ENCODE measurements at places on chromosomes 5 and 9.

- DNase-seq = no peak
Observed at GRCh38 chr5:55668356-55668755, 43.8 kb downstream of the SLC38A9 start.

- no peak for DNase-seq
Observed at GRCh38 chr5:139742173-139742903, 53.3 kb upstream of the PSD2 start.

GRCh38 chr9:104386013-104386412 is 118.0 kb upstream of the OR13F1 start:
- DNase-seq = no peak

GRCh38 chr9:129284607-129285291 is 106.7 kb upstream of the IER5L start:
- DNase-seq = no peak

GRCh38 chr5:98193921-98194760 is 579.3 kb upstream of the RGMB start:
- no peak for DNase-seq

DNA sequence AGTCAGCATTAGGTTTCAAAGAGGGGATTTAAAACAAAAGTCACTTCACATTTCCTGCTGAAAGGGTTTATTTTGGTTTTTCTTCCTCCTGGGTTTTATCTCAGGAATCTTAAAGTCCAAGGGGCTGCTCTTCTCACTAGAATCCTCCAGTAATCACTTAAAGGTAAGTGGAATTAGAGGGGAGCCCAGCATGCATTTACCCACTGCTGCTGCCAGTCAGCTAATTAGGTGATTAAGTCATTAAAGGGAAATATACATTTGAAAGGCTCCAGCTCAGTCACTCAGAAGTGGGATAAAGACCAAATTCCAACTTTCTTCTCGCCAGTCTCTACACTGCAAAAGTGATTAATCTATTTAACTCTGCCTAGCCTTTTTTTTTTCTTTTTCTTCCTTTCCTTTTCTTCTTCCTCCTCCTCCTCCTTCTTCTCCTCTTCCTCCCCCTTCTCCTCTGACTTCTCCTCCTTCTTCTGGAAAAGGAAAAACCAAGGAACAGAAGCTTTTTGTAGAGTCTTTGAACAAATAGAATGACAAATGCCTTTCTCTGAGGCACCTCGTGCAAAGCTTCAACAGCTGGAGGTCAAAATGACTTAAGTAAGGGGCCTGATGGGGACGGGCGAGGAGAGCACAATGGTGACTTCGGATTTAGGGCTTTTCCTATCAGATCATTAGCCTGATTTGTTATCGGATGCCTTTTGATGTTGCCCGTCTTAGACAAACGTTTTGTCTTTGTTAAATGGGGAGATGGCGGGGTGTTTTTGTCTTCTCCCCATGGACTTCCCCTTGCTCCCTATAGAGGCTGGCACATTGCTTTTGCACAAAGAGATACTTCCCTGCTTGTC is 617.6 kb downstream of the IRX1 start:
- no peak for DNase-seq

- no peak for DNase-seq
Observed at GRCh38 chr9:86868616-86869015, 78.7 kb downstream of the GAS1 start.

DNA sequence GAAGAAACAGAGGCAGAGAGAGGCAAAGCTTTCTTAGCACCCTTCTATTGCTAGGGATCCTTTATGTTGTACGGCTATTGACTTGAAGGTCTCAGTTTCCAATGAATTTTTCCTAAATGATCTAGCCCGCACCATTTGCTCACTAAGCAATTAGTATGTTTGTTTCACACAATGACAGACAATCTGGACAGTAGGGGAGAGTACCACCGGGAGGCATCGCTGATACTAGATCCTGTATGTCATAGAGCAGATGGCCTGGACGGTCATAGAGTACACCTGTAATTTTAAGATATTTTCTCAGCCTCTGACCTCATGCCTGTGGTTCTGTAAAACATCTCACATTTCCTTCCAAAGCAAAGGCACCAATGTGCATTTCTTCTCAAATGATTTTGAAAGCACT is 194.3 kb downstream of the TLE4 start:
- DNase-seq = no peak

GRCh38 chr9:129036241-129036922 is at the start of gene MIGA2:
TSS of gene MIGA2 (plus strand) at chr9:129036626. CDS start at chr9:129040595, 3,969 bp downstream.
- DNase-seq = peak; percentile 87

DNA sequence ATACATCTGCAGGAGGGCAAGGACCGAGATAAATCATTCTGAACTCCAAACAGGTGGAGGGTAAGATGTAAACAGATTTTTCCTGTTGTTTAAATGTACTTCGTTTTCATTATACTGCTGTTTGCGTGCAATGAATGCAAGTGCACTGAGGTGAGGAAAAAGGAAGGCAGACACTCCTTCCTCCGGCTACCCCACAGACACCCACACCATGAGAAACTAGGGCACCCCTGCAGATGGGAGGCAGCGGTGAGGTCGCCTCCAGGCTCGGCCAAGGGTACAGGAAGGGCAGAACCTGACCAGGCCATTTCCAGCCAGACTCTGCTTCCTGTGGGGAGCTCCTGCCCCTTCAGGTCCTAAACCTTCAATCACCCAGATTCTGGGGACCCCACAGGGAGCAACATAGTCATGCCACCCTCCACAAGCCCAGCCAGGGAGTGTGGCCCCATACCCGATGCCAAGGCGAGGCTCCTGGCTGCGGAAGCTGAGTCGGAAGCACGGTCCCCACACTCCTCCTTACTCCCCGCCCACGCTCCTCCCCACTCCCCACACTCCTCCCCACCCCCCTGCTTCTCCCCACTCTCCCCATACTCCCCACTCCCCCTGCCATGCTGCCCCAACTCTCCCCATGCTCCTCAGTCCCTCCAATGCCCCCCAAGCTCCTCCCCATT is 37.1 kb downstream of the VAV2 start:
- no peak for DNase-seq

GRCh38 chr5:111389390-111390082 is 122.8 kb downstream of the STARD4 start:
- DNase-seq = no peak

DNA sequence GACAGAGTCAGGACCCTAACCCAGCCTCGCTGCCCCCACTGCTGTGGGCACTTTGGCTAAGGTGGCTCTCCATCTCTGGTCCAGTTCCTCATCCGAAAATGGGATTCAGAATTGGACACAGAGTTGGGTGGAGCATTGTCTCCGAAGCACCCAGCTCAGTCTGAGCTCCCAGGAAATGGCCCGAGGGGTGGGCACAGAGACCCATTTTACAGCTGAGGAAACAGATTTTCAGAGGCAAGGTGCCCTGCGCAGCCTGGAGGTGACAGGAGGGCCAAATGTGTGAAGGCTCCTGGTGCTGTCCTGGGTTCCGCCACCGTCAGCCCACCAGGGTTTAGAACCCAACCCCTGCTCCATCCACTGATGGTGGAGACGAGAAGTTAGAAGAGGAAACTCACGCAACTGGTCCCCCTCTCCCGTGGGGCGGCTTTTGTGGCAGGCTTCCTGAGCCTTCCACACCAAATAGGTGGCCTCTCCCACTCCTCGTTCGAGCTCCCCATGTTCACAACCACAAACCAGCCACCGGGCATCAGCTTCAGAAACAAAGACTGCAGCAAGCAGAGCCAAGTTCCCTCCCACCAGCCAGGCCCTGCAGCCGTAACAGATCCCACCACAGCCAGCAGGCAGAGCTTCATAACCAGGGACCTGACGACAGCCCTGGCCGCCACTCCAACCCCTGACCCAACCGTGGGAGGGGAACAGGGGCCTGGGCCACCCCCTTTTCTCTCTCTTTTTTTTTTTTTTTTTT is 90.9 kb upstream of the LMX1B start:
- no peak for DNase-seq

- no peak for DNase-seq
Observed at GRCh38 chr5:72788866-72789505, 27.5 kb upstream of the TNPO1 start.

DNA sequence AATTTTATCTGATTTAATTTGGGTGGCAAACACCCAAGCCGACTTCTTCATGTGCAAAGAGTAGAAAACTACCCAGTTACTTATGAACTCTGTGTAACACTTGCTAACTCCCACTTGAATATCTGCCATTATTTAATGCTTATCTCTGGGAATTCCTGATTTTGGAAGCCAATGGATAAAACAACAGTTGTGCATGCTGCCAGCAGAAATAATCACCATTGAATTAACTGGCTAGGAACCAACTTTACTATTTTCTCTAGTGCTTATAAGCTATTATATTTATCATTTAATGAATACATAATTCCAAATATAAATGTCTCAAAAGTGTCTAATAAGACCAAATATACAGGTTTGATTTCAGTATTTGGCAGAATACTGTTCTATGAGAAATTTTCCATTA is 85.7 kb downstream of the IZUMO3 start:
- DNase-seq = no peak

DNA sequence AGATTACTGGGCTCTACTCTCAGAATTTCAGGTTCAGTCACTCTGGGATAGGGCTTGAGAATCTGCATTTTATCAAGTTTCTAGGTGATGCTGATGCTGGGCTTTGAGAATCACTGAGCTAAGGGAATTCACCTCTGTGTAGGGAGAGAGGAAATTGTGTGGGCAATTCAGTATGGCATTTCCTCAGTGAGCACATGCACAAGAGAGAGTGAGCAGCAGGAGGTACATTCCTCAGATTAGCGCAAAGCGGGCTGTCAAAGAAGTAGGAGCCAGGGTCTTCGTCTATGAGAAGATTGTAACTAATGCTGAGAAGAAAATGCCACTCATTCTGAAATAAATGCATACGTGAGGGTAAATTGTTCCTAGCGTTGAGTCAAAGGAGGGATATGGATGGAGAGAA is 175.9 kb downstream of the KIF4B start:
- no peak for DNase-seq

- no peak for DNase-seq
Observed at GRCh38 chr5:128014578-128014977, 69.0 kb upstream of the SLC12A2 start.

GRCh38 chr9:86893811-86894490 is 53.4 kb downstream of the GAS1 start:
- DNase-seq = no peak

DNA sequence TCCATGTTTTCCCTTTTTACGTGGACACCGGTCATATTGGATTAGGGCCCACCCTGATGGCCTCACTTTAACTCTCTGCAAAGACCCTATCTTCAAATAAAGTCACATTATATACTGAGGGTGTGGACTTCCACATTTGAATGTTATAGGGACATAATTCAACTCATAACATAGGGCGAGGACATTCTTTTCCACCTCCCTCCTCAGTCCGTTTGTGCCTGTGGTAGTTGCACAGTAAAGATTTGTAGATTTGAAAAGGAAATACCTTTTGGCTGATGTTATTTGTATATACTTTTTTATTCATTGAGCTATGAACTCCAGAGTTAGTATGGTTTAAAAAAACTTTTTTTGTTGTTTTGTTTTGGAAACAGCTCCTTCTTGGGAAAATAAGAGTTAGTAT is 51.0 kb upstream of the DHFR start:
- DNase-seq = no peak

- no peak for DNase-seq
Observed at GRCh38 chr9:118108971-118109370, 404.8 kb downstream of the TLR4 start.

DNA sequence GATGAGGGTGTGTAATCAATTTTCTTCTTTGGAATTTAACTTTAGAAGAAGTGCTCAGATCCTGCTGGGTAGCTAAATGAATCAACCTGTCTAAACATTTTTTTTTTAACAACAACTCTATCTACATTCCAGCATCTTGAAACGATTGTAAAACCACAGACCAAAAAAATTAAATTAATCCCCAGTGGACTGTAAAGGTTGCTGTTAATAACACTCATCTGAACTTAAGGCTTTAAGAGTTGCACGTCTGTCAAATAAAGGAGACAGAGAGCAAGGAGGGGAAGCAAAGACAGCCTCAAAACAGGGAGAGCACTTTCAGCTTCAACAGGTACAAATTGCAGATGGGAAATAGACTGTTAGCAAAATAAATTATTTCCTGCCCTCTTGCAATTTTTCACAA is 548.5 kb downstream of the DTWD2 start:
- DNase-seq = no peak

DNA sequence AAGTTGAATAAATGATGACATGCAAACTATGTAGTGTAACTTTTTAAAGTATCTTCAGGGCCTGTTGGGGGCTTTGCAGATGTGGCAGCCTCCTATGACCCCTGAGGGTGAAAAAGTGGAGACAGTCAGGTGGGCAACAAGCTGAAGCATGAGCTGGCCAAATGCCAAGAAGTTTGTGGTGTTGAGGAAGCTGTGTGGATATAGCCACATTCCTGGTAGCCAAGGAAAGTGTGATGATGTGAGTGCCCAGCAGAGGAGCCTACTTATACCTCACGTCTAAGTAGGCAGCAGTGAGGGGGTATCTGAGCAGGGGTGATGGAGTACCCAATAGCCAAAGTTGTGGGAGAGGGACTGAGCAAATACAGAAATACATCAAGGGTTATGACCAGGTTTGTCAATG is 621.2 kb upstream of the CDH6 start:
- no peak for DNase-seq

GRCh38 chr5:28666110-28666509 is 1627.7 kb upstream of the CDH9 start:
- no peak for DNase-seq

DNA sequence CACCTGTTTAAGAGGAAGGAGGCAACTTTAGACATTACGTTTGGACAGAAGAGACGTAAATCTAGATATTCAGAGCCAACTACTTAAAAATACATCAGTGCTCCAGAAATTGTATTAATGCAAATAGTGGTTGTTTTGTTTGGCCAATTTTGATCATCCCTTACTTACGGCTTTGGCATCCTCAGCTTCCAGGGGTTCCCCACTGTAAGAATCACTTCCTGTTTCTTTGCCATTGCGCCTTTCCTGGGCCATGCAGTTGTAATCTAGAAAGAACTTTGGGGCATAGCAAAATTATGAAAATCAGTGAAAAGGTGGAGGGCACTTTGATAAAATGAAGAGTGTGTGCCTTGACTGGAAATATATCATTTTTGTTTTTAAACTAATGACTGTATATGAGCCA is 537.2 kb upstream of the TLE4 start:
- no peak for DNase-seq

DNA sequence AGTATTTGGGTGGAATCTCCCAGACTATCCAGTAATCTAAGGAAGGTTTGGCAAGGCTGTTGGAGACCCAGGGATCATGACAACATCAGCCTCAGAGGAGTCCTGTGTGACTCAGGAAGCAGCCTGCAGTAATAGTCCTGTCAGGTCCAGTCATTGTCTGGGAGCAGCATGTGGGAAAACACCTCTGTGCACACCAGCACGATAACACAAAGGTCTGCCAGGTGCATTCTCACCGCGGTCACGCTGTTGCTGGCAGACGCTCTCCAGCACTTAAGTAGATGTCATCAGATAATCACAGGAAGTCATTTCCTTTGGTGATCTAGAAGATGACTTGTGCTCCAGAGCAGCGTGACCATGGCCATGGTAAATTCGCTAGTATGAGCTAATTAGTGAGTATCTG is 99.2 kb upstream of the IQGAP2 start:
- no peak for DNase-seq

GRCh38 chr9:28648723-28649122 is 1075.4 kb upstream of the C9orf72 start:
- DNase-seq = no peak

DNA sequence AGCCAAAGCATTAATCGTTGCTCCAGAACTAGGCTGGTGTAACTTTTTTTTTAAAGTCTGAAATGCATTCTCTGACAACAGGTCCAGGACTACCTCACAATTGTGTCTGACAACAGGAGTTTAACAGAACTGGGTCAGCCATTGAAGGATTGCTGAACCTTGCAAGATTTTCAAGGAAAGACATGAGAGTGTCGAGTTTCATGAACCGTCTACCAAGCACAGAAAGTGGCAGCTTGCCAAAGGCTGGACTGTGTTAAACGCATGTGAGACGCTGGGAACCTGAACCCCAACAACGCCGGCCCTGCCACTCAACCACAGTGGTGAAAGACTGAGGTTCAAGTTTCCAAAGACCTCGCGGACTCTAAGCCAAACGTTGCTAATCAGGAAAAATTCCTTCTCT is 79.1 kb downstream of the LHFPL2 start:
- no peak for DNase-seq

Measured in C1 segment of cervical spinal cord (tissue), 14 donors.